Cerebellar nuclear complex (tissue), 1 donor: ENCODE measurements at places on chromosomes 13 and 19.

DNA sequence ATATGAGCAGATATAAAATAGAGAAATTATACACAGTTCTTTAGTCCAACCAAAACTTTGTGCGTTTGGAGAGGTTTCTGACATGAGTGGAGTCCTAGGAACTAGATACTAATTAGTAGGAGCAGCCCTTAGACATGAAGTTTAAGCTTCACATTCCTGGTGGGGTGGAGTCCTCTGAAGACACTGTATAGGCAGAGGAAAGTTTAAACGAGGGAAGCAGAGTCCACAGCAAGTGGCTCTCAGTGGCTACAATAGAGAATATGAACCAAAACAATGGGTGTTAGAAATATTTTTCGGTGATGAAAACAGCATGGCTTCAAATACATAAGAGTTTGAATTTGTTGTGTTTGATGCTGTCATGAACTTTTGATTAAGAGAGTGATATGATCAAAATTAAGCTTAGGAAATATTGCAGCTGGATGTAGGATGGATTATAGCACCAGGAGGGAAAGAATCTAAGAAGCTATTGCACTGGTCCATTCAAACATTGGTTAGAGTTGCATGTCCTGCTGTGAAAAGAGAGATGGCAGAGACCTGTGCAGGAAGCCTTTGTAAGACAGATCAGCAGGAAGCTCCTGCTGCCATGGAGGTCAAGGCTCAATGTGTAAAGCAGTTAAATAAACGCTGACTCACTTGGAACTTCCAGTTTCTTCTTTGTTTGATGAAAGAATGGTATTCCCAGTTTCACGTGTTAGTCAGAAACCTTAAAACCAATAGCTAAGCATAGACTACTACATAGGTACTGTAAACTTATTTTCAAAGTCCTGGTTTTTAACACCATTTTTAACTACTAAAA is 175.2 kb downstream of the TDRD3 start:
- no peak for DNase-seq

DNA sequence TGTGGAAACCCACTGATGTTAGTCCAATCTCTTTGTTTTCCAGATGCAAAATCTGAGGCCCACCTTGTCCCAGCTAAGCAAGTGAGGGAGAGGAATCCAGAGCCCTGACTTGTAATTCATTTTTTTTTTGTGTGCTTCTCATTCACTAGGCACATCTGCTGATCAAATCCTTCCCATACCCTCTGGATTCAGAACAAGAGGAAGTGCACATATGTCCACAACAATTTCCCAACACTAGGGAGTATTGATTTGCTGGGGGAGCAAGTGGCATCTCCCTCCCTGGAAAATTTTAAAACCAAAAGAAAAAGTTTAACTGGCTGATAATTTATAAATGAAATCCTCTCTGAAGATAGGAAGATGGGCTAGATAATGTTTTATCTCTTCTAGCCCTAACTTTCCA is 94.6 kb upstream of the RFC3 start:
- DNase-seq = no peak

DNA sequence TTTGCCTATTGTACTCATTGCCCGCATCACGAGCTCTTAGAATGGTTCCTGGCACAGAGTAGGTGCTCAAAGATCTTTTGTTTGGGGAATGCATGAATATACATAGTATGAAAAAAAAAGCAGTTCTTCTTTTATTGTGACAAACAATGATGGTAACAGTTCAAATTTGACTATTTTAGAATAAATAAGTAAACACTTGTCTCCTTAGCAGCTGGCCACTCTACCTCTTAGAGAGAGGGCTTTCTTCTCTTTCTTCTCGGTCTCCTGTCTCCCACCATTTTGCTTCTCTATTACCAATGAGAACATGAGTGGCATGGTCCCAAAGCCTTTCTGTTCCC is 639 bp upstream of the SLAIN1 start:
- DNase-seq = no peak

GRCh38 chr19:41299046-41299754 is 10.8 kb upstream of the CCDC97 start:
- no peak for DNase-seq

DNA sequence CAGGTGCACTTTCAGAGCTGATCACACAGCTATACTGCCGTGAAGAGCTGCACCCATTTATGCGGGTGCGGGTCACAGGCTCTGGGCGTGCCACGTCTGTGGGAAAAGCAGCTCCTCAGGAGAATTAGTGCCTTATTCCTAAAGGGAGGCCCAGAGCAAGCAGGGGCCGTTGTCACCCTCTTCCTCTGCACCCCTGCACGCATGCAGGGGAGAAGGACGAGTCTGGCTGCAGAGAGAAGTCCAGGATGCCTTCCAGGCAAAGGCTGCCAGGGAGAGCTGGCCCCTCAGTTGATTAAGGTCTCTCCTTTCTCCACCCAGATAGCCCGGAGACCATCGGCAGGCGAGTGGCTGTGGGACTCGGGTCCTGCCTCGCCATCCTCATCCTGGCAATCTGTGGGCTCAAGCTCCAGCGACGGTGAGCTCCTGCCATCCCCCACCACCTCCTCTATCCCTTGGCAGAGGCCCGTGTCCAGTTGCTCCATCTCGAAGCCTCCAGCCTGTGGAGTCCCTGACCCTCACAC is 3.1 kb upstream of the FFAR1 start:
- DNase-seq = no peak

DNA sequence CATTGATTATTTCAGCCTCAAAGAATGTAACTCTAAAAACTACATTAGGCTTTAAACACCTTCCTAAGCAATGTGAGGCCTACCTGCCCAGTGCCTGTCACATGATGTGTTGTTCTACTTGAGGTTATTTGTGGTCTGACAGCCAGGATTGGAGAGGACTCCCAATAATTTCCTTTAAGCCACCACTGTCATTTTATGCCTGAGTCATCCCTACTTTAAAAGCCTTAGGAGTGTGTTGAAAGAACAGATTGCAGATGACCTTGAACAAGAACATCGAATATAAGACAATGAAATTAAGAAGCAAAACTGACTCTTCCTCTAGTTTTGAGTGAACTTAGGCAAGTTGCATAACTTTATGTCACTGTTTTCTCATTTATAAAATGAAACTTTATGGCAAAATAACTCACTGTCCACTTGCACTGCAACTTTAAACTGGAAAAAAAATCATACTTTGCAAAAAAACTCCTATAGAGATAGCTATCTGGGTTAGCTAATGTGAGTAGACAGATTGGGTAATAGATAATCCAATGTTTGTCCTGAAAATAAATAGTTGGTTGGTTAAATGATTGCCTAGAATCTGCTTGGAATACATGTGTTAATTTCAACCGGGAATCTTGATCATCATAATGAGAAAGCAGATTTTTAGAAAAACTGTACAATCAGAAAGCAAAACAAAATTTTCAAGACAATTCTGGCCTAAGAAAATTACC is 361.2 kb downstream of the SUCLA2 start:
- DNase-seq = no peak

DNA sequence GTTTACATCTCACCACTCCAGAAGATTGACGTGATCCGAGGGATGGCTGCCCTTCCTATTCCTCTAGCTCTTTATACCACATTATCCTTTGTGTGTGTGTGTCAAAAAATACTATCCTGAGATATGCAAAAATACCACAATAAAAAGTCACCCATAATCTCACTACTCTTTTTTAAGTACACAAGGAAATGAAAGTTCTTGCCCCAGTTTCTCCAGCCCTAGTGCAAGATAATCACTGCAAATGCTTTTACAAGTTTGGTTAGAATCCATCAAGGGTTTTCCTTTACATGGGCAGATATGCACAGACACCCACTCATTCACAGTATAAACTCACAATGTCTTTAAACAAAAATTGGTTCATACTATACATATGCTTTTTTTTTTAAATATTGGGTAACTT is 89.3 kb downstream of the DIAPH3 start:
- no peak for DNase-seq

GRCh38 chr19:49808711-49809159 is 4.4 kb downstream of the FUZ start:
- DNase-seq = no peak

- DNase-seq = no peak
Observed at GRCh38 chr13:34420702-34421346, 521.2 kb upstream of the NBEA start.

DNA sequence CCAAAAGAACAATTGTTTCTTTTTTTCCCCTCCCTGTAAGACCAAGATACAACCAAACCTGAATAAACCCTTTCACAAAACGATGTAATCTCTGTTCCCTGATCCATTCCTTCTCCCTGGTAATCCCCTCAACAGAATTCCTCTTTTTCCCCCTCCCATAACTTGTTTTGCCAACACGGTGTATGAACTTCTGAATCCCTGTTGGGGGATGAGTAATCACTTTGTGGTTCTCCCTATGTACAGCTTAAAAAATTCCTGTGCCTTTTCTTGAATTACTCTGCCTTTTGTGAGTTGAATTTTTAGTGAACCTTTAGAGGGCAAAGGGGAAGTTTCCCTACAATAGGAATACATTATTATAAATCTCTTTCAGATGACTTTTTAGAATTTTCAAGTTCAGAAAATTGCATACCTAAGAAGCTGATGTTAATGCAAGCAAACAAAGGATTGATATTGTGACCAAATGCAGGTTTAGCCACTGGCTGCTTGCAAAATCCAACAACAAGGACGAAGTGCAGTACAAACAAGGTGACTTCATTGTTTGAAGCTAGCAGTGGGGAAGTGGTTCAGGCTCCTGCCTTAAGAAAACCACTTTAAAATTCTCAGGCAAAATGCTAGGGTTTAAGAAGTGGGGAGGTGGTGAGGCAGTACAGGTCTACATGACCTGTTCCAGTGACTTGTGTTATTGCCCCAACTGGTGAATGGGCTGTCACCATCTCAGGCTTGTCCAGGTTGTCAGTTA is 15.0 kb upstream of the EPSTI1 start:
- no peak for DNase-seq

DNA sequence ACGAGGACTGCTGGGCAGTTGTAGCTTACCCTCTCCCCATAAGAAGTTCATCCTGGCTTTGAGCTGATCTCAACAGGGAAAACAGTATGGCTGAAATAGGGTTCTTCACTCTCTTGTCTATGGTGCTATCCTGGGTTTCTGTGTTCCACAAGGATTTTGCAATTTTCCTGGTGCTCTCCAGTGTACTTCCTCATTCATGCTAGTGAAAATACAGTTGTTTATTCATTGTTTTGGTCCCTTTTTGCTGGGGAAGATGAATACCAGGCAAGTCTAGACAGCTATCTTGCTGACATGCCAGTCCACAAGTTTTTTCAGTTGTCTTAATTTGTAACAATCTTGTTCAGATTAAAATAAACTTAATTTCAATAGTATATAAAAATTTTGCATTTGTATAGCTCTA is 306.5 kb downstream of the DLEU7 start:
- no peak for DNase-seq

DNA sequence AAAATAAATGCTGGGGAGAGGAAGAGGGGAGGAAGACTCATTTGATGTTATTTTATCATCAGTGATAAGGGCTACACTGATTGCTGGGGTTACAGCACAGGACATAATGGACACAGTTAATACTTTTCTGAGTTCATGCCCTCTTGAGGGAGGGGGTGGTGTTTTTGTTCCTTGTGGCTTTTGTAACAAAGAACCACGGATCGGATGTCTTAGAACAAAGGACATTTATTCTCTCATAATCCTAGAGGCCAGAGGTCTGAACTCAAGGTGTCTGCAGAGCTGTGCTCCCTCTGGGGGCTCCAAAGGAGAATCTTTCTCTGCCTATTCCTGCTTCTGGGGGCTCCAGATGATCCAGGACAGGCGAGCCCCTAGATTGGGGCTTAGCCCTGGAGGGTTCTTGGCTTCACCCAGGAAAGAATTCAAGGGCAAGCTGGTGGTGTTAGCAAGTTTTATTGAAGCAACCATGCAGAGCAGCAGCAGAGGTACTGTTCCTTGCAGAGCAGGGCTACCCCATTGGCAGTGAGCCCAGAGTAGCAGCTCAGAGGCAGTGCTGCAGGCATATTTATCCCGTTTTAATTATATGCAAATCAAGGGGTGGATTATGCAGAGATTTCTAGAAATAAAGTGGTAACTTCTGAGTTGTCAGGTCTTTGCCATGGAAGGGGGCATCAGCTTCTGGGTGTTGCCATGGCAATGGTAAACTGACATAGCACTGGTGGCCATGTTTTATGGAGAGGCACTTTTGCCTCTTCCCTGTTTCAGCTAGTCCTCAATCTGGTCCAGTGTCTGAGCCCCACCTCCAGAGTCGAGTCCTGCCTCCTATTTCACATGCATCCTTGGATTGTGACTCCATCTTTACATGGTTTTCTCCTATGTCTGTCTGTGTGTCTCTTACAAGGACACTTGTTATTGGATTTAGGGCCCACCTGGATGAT is 18.0 kb downstream of the VAV1 start:
- no peak for DNase-seq

GRCh38 chr19:13037161-13037560 is 41.9 kb downstream of the NFIX start:
- DNase-seq = no peak

GRCh38 chr13:100584896-100585295 is 3.7 kb downstream of the GGACT start:
- no peak for DNase-seq

DNA sequence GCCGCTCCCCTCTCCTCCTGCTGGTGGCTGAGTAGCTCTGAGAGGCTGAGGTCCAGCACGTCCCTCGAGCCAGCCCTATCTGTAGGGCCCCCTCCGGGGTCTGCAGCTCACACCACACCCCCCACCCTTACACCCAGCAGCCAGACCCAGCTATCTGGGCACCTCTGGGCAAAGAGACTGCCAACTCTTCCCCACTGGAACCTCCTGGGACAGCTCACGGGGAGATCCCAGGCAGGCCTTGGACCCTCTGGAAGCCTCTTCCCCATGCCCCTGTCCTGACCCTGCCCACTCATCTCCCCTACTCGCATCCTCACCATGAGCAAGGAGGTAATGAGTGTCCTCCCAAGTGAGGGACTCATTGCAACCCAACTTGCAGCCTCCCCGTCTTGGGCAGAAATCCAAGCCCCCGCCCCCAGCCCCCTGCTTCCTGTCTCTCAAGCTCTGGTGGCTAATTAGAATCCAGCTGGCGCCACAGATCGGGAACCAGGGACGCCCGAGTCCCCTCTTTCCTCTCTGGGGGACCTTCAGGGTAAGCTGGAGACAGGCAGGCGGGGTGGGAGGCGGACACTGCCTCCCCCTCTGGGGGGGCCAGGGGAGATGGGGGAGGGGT is 22.1 kb downstream of the ADGRL1 start:
- no peak for DNase-seq

- no peak for DNase-seq
Observed at GRCh38 chr19:45070861-45071544, 5.3 kb downstream of the ZNF296 start.

- no peak for DNase-seq
Observed at GRCh38 chr19:37165635-37166034, 6.9 kb downstream of the ZNF585A start.

- no peak for DNase-seq
Observed at GRCh38 chr13:52353193-52353592, 52.8 kb downstream of the THSD1 start.

GRCh38 chr19:7602935-7603497 is 7.4 kb downstream of the CAMSAP3 start:
- DNase-seq = no peak

- no peak for DNase-seq
Observed at GRCh38 chr13:99559560-99559959, 58.3 kb downstream of the TM9SF2 start.

- no peak for DNase-seq
Observed at GRCh38 chr19:50924586-50924985, 13.4 kb upstream of the KLK4 start.

GRCh38 chr13:31267126-31267784 is 67.5 kb downstream of the B3GLCT start:
- DNase-seq = no peak
